ENCODE measurements at places on chromosomes 5 and 9.

DNA sequence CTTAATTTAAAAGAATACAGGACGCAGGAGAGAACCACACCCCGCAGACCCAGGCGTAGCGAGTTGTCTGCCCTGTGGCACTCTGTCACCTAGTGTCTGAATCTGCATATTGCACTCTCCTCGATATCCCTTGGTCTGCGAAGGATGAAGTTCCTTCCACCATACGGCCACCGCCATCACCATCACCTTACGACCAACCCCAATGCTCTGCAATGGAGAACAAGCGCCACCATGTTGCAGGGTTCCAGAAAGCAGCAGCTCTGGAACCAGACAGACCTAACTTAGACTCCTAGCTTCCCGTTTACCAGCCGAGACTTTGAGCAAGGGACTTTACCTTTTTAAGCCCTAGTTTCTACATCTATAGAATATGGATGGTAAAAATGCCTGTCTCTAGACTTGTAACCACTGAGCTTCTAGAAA lies 77.4 kb upstream of the DMRT1 start:
- DNase-seq, result peak; percentile 43

GRCh38 chr5:140108093-140109017 lies 5.6 kb upstream of the PURA start:
- peak; percentile 55 for DNase-seq

- no peak for DNase-seq
Observed at GRCh38 chr9:133484671-133485437, 6.0 kb upstream of the SLC2A6 start.

GRCh38 chr5:109476292-109476691 lies 66.5 kb upstream of the PJA2 start:
- DNase-seq, result no peak

DNA sequence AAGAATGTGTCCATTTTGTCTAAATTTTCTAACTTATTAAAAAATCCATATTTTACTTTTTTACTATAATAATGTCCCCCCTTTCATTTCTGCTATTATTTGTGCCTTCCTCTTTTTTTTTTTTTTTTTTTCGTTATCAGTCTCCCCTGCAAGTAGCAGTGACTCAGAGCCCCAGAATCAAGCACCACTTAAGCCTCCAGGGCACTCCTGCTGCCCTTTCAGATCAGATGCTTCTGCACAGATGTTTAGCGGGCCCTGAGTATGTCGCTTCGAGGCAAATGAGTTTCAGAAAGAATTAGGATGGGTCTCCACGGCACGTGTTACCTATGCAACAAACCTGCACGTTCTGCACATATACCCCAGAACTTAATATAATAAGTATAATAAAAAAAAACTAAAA lies 11.7 kb downstream of the MED7 start:
- no peak for DNase-seq

- DNase-seq, result no peak
Observed at GRCh38 chr9:129500161-129500862, 120.6 kb downstream of the C9orf50 start.

GRCh38 chr5:149060325-149060724 lies 2.5 kb downstream of the SH3TC2 start:
- no peak for DNase-seq

DNA sequence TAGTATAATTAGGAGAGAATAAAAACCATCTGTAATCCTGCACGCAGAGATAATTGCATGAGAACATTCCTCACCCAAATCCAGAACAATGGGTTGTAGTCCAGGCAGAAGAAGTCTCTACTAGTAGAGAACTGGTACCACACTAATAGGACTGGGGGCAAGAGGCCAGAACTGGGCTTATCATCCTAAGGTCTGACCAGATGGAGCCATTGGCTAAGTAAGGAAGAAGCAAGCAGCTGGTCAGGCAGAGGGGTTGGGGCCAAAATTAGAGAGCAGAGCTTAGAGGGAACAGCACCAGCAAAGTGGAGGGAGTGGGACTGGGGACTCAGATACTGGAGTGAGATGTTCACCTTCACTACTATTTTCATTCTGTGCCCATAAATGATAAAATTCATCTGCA lies 35.4 kb upstream of the MAP1B start:
- DNase-seq, result no peak

- peak; percentile 84 for DNase-seq
Observed at GRCh38 chr5:72018143-72018803, 89.0 kb upstream of the MAP1B start.

- DNase-seq, result peak; percentile 84
Observed at GRCh38 chr9:127930231-127931091, at the start of gene PIP5KL1. PIP5KL1 (minus strand) TSS chr9:127930777; CDS start chr9:127930752, 25 bp downstream.

GRCh38 chr9:81480828-81481604 lies 208.3 kb downstream of the TLE1 start:
- no peak for DNase-seq

DNA sequence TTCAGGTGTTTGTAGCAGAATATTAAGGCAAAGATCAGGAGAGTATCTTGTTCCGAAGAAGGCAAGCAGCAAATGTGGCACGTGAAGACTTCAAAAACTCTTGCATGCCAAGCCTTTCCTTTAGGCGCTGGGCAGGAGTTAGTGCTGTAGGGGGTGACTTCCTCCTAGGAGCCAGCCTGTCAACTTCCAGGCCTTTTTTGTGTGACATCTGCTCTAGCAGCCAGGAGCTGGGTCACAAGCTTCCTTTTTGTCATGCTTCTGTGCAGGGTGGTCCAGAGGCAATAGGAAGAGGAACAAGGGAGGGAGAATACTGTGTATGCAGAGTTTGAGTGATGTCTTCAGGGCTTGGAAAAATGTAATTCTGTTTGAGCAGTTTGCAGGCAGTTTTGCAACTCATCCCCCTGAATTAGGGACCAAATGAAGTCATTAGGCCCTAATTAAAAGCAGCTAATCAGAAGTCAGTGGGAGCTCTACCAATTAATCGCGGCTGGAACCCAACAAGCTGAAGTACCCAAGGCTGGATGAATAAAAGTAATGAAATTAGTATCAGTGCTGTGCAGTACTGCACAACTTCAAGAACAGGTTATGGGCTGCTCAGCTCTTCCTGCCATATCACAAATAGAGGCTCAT lies 53.5 kb downstream of the TLR4 start:
- no peak for DNase-seq

DNA sequence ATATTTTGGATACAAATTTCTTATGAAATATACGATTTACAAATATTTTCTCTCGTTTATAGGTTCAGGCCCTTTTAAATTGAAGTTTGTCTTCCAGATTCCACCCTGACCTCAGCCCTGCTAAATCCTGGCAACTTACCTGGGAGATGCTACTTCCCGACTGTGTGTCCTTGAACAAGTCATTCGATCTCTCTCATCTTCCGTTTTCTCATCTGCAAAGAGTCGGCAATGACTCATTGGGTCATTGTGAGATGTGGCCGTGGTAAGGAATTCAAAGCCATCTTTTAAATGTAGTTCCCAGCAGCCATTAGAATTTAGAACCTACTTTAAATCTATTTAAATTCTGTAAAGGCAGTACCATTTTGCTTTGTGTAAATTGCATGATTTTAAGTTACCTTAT lies 72.5 kb downstream of the LHX2 start:
- DNase-seq, result no peak

GRCh38 chr5:165457859-165458481 lies 1952.6 kb downstream of the MAT2B start:
- no peak for DNase-seq

GRCh38 chr5:6522923-6523322 lies 74.3 kb downstream of the UBE2QL1 start:
- DNase-seq, result no peak

GRCh38 chr9:128152133-128153059 lies 3.1 kb downstream of the LCN2 start:
- DNase-seq, result no peak

GRCh38 chr9:117303643-117304230 lies 111.1 kb downstream of the ASTN2 start:
- DNase-seq, result no peak

- peak; percentile 18 for DNase-seq
Observed at GRCh38 chr9:113998525-113999255, 79.4 kb downstream of the AMBP start.

DNA sequence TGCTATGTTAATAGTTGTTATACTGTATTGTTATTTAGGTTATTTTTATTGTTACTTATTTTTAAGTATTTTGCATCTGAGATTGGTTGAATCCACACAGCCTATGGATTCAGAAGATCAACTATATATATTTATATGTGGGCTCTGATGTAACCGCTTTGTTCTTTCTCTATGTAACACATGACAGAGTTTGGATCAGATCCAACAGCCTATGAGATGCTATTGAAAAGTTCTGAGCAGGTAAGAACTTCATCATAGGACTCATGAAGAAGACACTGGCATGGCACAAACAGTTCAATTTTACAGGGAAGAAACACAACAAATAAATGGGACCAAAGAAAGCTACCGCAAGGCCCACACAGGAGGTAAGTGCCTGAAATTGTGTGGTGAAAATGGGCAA lies 93.4 kb downstream of the GNAQ start:
- no peak for DNase-seq

DNA sequence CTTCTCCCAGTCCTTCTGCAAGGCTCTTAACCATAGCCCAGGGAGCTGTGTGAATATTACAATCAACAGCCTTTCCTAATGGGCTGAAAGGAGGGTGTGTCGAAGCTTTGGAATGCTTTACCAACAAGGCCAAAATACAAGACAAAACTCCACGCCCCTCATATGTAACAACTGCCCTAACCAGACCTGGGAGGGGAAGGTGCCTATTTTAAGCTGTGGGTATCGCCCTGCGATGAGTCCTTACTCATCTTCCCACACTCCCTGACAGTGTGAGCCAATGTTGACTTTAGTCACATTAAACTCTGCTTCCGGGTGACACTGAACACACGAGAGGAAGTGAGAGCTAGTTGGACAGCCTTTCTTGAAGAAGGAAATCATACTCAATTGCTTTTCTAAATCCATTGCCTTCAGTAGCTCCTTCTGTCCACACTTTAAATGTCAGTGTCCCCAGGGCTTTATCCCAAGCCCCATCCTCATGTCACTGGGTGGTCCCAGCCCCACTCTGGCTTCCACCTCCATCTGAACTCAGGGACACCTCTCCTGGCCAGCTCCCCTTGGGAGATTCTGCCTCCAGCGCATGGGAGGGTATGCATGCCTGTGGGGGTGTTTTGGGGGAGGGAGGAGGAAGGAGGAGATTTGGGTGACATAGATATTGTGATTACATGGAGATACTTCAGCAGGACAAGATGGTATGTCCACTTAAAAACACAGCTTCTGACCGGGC lies 6.5 kb upstream of the TBC1D9B start:
- DNase-seq, result no peak

- DNase-seq, result no peak
Observed at GRCh38 chr5:52811067-52811749, 23.5 kb downstream of the ITGA1 start.

DNA sequence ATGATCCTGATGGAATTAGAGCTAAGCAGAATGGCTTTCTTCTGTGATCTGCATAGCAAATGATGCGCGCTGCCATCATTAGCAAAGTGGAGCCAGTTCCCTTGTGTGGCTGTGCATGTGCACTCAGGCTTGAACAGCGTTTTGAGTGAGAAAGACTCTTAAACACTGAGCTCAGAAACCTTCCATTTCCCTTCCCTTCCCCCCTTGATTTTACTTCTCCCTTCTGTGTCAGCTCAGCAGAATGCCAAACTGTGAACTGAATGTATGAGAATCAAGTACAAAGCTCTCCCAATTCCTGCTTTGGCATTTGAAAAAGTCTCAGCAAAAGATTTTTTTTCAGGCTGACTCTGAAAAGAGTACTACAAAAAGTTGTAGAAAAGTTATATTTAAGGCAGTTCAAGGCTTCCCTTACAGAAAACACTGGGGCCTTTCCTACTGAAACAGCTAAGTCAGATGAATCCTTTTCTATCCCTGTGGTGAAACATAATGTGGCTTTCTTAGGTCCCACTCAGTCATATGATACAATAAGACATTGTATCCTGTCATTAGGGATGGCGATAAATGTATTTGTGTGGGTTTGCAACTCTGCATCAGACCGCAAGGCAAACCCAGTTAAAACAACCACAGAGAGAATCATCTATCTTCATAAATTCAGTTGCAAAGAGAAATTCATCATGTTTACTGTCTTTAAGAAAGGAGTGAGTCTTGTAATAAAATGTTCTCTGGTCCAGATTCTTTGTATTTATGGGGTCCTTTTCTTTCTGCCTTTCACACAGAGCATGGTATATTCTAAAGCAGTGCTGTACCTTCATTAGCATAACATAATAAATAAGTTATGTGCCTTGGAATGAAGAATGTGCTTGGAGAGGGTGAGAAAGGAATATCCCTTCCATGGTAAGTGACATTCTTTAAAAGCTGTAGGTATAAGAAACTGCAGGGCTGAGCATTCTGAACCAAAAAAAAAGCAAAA lies 222.6 kb downstream of the CAAP1 start:
- DNase-seq, result no peak

GRCh38 chr5:164672931-164673694 lies 1167.7 kb downstream of the MAT2B start:
- no peak for DNase-seq

GRCh38 chr9:91297306-91297705 lies 64.4 kb downstream of the AUH start:
- DNase-seq, result no peak
